ENCODE measurements at places on chromosomes 1 and 21.

- DNase-seq: peak; percentile 22
Measured at GRCh38 chr1:201955729-201956143, 433 bp downstream of the TIMM17A start.

- no peak for DNase-seq
Measured at GRCh38 chr1:176193663-176194062, 13.4 kb downstream of the COP1 start.

GRCh38 chr1:201294876-201295275 lies 11.6 kb downstream of the PKP1 start:
- no peak for DNase-seq

GRCh38 chr1:161019751-161020495 lies 1.0 kb downstream of the F11R start:
- no peak for DNase-seq

- no peak for DNase-seq
Measured at GRCh38 chr1:160425847-160426246, 25.5 kb downstream of the VANGL2 start.

- no peak for DNase-seq
Measured at GRCh38 chr1:45348020-45348419, 7.8 kb upstream of the MUTYH start.

- DNase-seq: no peak
Measured at GRCh38 chr1:71603044-71603776, 522.4 kb upstream of the ZRANB2 start.

DNA sequence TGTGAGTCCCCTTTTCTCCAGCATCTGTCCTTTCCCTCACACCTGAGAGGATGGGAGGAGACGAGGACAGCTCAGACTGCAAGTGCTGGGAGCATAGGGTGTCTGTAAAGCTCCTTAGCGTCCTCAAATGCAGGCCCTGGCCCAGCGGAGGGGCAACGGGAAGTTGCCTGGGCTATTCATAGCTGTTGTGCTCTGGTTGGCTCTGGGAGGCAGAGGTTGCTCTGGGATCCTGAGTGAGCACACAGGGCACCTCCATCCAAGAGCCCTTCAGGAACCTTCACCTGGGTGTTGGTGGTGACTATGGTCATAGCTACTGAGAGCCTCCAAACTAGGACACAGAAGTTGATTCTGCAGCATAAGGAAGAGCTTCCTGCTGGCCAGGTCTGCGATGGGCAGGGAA lies 2.6 kb downstream of the PADI1 start:
- no peak for DNase-seq

GRCh38 chr1:41955461-41956159 lies 36.9 kb upstream of the HIVEP3 start:
- DNase-seq: no peak

GRCh38 chr21:25881524-25882376 lies 147.0 kb downstream of the GABPA start:
- DNase-seq: peak; percentile 46

- DNase-seq: no peak
Measured at GRCh38 chr1:2322581-2323211, 68.7 kb downstream of the MORN1 start.

DNA sequence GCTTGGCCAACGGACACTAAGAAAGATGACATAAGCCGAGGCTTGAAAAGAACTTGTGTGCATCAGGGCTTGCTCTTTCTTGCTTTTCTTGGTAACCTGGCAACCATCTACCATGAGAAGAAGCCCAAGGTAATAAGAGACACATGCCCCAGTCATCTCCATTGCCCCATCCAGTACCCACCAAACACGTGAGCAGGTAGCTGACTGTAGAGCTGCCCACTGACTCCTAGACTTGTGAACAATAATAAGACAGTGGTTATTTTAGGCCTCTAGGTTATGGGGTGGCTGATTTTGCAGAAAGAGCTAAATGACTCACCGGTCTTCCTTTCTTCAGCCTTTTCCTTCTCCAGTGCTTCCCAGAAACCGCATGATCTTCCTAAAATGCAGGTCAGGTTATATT lies 105.0 kb upstream of the JUN start:
- DNase-seq: no peak

DNA sequence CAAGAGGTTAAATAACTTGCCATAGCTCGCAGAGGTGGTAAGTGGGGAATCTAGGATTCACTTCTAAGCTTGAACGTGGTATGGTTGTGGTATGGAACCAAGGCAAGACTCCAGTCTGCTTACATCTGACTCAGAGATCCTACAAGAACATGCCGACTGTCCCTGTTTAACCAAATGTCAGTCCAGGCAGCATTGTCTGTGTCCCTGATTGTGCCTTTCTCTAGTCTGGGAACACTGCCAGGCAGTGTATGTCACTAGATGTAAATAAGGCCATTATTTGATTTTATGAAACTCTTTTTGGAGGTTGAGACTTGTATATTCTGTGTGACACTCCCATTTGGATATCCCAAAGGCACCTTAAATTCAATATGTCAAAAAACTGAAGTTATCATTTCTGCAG lies 96.0 kb downstream of the NOS1AP start:
- no peak for DNase-seq

- DNase-seq: no peak
Measured at GRCh38 chr1:115160728-115161127, 71.4 kb upstream of the TSPAN2 start.

GRCh38 chr1:246544001-246544400 lies 22.1 kb downstream of the TFB2M start:
- DNase-seq: no peak

GRCh38 chr1:17059391-17060305 lies 5.8 kb upstream of the SDHB start:
- DNase-seq: peak; percentile 76

DNA sequence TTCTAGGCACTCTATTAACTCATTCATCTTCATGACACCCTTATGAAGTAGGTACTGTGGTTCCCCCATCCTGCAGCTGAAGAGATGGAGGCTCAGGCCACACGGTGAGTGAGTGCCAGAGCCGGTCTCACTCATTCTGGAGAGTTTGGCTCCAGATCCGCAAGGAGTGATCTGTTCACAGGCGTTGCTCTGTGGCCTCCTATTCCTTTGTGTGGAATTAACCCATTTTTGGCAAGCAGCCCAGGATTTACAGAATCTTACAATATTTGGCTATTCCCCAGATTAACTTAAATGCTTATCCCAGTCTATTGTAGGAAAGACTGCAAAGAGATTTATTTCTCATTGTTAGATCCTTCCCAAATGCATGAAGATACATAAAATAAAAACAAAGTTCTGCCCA lies 29.6 kb downstream of the KIAA0040 start:
- DNase-seq: no peak
